Left colon (tissue), 2 donors: ENCODE measurements at places on chromosomes 12 and 14. TPM values are rescaled to one million over a fixed set of nuclear protein-coding genes. Genes with fewer than 3 reads are reported as not detected.

The GALNT8 gene
- 41.0 TPM for total RNA-seq

The ACOT4 gene
- total RNA-seq = 2.3 TPM

The TAS2R46 gene
- 0.95 TPM for total RNA-seq

The PTCSC3 gene
- total RNA-seq = not detected

The MMP19 gene
- 6.4 TPM for total RNA-seq

DNA sequence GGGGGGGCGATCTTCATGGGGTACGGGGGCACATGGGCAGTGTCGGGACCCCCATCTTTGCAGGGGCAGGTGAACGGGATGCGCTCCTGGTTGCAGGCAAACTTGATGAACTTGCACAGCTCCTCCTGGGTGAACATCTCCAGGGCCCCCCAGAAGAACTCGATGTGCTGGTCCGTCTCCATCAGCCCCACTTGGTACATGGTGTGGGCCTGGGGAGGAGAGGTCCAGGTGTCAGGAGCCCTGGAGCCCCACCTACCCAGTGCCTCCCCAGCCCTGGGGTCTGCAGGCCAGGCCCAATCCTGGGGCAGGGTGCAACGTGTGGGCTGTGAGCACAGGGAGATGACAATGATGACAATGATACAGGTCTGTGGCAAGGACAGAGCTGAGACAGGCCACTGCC is 37.7 kb downstream of the TRAFD1 start:
- no peak for DNase-seq

DNA sequence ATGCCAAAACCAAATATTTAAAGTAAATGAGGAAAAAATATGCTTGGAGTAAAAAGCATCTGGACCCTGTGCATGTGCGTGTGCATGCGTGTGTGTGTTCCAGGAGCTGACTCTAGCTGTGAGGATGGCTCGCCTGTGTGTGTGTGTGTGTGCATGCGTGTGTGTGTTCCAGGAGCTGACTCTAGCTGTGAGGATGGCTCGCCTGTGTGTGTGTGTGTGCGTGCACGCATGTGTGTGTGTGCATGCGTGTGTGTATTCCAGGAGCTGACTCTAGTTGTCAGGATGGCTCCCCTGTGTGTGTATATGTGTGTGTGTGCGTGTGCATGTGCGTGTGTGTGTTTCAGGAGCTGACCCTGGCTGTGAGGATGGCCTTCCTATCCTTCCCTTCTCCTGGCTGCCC is 357.7 kb downstream of the CACNA1C start:
- no peak for DNase-seq

- no peak for DNase-seq
These were observed 55.2 kb downstream of the SIX1 start for GRCh38 chr14:60594062-60594461.

DNA sequence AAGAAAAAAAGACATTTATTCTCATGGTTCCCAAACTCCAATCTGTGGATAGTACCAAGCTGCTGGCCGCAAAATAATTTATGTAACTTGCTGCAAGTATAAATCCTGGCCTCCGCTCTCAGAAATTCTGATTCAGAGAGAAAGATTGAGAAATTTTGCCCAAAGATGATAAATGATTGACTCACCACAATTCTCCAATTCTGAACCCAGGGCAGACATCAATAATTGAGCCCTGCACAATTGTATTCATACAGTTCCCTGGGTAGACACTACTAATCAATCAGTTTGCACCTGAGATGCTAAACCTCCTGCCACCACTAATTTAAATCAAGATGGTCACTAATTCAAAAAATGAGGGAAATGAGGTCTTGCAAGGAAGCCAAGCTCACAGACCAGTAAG is 38.2 kb downstream of the TRPV4 start:
- no peak for DNase-seq

DNA sequence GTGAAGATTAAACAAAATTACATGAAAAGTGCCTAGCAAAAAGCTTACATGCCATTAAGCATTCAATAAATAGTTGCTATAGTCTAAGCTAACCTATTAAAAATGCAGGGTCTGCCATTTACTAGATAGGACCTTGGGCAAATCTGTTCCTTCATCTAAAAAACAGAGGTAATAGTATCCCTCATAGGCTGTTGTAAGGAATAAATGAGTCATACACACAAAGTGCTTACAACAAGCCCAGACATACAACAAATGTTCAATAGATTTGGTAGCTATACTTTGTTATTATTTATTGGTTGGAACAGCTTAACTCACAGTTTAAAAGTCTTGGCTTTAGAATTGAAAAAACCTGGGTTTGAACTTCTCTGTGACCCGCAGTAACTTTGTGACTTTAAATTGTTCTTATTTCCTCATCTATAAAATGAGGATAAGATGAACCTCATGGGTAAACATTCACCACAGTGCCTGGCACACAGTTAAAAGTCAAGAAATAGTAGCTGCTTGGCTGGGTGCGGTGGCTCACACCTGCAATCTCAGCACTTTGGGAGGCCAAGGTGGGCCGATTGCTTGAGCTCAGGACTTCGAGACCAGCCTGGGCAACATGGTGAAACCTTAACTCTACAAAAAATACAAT is 24.7 kb downstream of the HEATR5A start:
- no peak for DNase-seq

DNA sequence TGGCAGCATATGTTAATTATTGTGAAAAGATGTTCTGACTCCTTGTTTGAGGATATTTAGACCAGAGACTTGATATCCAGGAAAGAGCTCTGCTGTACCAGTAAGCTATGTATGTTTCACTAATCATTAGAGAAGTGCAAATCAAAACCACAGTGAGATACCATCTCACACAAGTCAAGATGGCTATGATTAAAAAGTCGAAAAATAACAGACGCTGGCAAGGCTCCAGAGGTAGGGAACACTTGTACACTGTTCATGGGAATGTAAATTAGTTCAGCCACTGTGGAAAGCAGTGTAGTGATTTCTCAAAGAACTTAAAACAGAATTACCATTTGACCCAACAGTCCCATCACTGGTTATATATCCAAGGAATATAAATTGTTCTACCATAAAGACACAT is 171.6 kb downstream of the DPY19L2 start:
- no peak for DNase-seq

DNA sequence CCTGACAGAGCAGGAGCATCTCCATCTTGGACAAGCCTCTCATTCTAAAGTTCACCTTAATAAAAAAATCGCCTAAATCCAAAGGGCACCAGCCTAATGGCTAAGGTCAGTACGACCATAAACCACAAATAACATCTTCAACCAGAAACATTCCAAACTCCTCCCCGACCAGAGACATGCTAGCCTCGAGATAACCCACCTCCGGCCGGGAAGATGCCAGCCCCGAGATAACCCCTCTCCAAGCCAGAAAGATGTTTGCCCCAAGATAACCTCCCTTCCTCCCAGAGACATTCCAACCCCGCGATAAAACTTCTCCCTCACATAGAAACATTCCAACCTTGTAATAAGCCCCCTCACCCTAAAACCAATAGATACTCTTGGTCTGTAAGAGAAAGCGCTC is 86.8 kb upstream of the PKP2 start:
- no peak for DNase-seq

GRCh38 chr12:34363050-34363673 is 340.9 kb downstream of the ALG10 start:
- no peak for DNase-seq

DNA sequence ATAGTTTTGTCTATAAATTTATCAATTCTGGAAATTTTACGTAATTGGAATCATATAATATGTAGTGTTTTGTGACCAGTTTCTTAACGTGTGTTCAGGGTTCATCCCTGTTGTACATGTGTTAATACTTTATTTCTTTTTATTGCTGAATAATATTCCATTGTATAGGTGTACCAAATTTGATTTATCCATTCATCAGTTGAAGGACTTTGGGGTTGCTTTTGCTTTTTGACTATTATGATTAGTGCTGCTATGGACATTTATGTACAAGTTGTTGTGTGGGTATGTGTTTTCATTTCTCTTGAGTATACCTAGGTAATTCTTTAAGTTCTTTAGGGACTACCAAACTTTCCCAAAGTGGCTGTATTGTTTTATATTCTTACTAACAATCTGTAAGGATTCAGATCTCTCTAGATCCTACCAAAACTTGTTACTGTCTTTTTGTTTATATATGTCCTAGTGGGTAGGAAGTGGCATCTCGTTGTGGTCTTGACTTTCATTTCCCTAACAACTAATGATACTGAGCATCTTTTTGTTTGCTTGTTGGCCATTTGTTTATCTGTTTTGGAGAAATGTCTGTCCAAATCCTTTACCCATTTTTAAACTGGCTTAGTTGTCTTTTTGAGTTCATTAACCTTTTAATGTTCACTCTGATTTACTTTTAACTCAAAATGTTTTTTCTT is 14.9 kb downstream of the VRK1 start:
- DNase-seq = no peak

DNA sequence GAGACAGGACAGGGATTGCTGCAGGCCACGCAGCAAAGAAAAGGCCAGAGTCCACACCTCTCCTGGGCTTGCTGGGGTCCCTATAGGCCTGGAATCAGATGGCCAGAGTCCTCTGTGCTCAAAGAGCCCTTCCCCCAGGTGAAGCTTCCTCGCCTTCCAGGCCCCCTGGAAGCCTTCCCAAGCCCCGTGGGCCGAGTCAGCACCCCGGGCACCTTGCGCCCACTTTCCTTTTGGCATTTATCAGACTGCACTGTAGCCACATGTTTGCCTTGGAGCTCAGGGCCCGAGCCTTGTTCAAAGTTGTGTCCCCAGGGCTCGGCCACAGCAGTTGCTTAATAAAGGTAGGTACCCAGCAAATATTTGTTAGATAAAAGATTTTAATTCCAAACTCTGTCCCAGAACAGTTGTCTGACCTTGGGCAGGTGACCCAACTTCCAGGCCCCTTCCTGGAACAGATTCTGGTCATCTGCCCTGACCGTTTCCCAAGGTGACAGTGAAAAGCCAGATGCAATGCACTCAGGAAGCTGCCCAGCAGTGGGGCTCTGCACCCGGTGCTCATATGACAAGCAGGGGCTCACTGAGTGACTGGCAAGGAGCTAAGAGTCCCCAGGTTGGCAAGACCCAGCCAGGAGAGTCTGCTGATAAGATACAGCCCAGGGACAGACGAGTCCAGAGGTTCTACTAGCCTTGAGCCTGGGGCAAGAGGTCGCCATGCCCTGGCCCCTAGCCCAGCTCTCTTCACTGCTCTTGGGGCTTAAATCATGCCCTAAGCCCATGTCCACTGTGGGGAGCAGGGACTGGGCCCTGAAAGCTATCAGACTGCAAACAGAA is 81.2 kb downstream of the PITPNM2 start:
- DNase-seq = no peak

DNA sequence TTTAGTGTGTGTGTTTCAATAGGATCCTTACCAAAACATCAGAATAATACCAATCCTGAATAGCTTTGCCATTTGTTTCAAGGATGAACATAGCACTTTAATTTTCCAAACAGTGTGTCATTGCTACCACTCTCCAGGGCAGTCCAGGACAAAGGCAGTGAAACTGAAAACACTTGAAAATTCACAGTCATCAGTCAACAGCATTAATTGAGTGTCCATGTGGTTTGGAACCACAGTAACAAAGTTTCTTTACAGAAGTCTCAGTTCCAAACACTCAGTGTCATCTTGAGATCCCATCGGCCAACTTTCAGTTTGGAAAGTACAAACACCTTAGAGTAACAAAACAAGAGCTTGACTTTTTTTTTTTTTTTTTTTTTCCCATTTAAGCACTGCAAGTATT is 228.4 kb upstream of the SOX5 start:
- DNase-seq = no peak

- peak; percentile 77 for DNase-seq
These were observed 45.7 kb upstream of the OTX2 start for GRCh38 chr14:56855891-56856461.

DNA sequence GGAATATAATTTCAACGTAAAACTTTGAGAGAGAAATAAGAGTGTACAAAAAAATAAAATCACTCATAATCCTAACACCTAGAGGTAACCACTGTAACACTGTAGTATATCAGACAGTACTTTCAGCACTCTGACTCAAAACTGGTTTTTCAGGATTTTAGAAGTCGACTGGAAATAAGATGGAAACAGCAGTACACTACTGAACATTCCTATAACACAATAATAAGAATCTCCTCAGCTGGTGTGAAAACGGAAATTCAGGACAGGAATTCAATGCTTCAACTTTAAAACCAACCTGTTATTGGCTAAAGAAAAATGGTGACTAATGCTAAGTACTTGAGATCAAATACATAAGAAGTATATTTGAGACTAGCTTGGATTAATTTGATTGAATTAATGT is 12.3 kb upstream of the PITPNM2 start:
- no peak for DNase-seq
